NCI-H1105 treated with DMSO at 0.1 percent for 48 hours (cell line): ENCODE measurements at places on chromosomes 6 and 20.

DNA sequence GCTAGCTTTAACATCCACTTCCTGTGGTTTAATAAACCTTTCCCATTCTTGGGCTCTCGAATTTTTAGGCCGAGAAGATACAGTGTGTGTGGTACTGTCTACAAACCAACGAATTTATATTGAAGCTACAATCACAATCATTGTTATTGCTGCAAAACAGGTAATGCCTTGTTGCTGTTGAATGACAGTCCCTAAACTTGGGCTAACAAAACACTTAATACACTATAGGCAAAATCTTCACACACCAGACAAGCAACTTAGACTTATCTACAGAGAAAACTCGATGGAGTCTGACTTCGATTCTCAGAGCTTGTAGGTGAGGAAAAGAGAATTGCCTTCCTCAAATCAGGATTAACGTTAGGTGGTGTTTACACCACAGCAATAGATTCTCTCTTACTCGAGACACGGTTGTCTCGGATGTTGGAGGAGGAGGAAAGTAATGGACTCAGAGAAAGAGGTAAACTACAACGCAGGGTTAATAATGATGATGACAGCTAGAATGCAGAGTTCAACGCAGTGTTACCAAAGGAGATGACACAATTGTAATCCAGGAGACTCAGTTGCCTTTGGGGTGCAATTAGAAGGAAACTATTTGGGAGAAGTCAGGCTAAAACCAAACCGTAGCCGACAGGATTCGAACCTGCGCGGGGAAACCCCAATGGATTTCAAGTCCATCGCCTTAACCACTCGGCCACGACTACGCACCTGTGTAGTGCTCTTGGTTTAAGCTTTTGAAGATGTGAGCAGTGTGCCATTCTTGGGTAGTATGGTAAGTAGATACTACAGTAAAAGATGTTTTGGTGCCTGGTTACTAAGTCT, 32.5 kb upstream of the ZNF184 start:
- peak; percentile 78 for DNase-seq

- DNase-seq, result peak; percentile 66
Observed at GRCh38 chr6:100461278-100461916, 3.3 kb downstream of the SIM1 start.

GRCh38 chr6:15073344-15073789, 172.5 kb upstream of the JARID2 start:
- no peak for DNase-seq

DNA sequence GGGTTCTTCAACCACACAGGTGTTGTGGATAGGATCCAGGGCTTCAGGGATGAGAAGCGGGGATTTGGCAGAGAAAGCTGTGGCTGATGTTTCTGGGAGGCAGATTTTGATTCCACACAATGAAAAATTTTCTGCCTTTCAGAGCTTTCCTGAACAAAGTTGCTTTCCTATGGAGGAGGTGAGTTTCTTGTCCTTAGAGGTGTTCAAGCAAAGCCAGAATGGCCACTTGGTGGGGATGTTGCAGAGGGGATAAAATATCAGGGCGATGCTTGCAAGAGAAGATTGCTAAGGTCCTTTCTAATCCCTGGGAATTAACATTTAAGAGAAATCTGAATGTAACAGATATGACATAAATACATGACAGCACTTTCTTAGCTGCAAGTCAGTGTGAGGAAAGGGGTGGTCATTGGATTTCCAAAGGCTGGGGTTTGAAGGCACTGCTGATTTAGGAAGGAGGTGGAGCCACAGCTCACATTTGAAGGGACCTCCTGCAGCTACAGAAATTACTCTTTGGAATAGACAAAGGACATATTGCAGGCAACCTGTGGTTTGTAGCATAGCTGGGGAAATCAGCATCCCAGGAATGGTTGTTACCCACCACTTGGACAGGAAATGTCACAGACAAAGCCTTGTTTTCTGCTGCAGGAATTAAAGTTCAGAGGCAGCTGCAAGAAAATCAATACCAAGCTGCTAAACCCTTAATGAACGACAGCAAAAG, 271.1 kb upstream of the CHD6 start:
- DNase-seq, result peak; percentile 27
